Fibroblast of skin of left quadriceps (primary cell): ENCODE measurements at places on chromosomes 13 and 19.

DNA sequence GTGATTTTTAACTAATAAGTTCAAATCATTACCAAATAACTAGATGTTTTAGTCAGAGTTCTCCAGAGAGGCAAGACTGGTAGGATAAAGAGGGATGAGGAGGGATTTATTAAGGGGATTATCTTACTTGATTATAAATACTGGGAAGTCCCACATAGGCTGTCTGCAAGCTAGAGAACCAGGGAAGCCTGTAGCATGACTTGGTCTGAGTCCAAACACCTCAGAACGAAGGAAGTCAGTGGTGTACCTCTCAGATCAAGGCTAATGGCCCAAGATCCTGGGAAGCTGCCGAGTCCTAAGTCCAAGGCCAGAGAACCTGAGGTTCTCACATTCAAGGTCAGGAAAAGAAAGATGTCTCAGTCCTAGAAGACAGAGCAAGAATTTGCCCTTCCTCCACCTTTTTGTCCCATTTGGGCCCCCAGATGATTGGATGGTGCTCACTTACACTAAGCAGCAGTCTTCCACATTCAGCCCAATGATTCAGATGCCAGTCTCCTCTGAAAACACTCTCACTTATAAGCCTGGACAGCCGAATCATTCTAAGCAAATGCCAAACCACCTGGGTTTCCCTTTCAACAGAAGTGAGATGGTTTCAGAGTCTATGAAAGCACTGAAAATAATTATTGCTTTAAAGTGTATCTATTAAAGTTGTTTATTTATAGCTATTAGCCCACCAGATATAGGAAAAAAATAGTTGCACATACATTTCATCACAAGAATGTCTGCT, 1599.2 kb downstream of the OLFM4 start:
- no peak for DNase-seq

DNA sequence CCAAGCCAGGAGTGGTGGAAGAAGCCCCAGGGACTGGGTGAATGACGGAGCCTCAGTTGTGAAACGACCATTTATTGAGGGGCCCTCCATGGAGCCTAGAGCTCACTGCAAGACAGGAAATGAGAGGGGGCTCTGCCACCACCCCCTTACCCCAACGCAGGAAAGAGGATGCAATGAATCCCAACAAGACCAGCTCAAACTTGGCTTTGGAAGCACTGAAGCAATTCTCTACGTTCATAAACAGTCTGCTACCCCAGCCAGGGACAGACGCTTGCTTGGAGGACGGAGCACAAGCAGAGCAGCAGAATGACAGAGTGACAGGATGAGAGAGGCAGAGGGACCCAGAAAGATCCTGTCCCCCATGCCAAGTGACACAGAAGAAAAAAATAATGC, 1.0 kb downstream of the PRKACA start:
- DNase-seq = no peak

DNA sequence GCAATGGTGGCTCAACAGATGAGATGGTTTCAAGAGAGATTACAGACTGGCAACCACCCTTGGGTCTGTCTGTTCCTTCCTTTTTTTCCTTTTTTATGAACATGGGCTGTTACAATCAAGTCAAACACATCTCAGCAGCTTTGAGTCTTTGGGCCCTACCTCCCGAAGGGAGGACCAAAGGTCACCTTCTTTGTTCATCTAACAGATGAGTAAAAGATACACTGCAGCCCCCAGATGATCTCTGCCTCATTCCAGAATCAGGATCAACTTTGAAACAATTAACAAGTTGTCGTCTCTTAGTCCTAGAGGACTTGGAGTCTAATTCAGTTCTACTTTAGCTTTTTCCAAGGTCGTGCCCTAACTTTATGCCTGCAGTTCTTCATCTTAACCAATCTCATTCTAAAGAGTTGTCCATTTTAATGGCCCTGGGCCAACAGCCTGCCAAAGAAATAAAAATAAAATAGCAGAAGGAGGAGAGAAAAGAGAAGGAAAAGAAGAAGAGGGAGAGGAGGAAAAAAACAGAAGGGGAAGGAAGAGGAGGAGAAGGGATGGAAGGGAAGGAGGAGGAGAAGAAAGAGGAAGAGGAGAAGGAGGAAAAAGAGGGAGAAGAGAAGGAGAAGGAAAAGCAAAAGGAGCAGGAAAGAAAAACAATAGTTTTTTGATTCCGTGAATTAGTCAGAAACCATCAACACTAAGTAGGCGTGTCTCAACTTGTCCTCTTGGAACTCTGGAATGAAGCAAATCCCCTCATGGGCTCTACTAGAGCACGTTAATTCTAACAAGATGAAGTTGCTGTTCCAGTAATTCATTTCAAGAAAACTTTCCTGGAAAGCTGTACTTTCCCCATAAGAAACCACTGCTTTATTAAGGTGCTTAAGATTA, 281.2 kb downstream of the FOXO1 start:
- no peak for DNase-seq

DNA sequence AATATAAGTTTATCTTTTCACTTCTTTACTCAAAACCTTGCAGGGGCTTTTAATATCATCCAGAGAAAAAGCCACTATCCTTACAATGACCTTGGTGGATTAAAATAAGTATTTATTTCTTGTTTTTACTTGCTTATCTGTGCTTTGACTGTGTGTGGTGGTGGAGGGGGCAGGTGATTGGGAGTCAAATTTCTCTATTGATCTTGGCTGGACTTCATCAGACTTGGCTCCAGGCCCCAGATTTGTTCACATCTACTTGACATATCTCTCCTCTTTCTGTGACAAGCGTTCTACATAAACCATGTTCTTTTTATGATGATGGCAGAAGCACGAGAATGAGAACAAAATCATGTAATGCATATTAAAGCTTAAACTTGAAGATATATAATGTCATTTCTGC, 670.8 kb downstream of the PCDH17 start:
- no peak for DNase-seq

DNA sequence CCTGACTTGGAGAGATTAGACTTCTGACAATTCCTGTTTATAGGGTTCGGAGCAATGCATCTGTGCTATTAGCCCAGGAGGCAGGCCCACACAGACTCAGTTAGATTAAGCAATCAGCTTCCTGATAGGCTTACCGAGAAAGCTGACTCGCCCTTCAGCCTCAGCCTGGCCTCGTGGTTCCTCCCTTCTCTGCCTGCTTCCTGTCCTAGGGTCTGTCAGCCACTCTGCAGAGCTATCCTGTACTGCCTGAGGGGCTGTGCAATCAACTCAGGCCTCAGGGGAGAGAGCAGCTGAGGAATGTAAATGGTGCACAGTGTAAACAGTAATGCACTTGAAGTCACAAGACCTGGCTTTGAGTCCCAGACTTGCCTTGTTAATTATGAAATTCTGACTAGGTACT, 30.7 kb downstream of the HTR2A start:
- peak; percentile 26 for DNase-seq

- DNase-seq = peak; percentile 44
These were observed 11.6 kb upstream of the GPR18 start for GRCh38 chr13:99269627-99270241.

- no peak for DNase-seq
These were observed 1.7 kb upstream of the ADM5 start for GRCh38 chr19:49687566-49688316.

GRCh38 chr19:6097911-6098310, 12.4 kb downstream of the RFX2 start:
- DNase-seq = no peak

DNA sequence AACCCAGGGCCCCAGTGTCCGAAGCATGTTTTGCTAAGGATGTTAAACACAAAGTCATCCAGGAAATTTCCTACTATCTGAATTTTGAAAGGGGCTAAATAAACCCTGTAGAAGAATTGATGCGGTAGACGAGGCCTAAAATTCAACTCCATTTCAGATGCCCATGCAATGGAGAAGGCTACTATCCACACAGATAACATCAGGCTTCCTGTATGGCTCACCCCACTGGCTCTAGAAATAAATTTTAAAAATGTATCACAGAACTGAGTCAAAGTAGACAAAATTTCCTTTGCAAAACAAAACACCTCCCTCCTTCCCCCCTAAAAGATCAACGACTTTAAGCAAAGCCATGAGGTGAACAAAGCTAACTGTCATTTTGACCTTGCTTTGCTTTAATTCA, 188.4 kb downstream of the ABCC4 start:
- no peak for DNase-seq

DNA sequence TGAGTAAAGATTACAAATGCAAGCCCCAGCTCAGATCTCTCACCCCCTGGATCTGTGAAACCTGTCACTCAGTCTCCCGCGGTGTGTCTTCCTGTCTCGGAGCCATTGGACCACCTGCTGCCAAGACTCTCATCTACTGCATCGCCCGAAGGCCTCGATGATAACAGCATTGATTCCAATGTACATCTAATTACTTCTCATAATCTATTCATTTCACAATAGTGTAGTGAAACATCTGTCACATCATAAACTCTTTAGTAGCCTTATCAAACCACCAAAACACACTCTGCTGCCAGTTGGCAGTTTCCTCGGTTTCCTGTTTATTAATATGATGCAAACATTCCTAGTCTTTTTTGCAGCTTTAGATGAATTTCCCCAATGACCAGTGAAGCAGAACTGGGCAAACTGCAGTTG, 220.3 kb downstream of the POU4F1 start:
- DNase-seq = no peak

- DNase-seq = no peak
These were observed 37.7 kb downstream of the GSX1 start for GRCh38 chr13:27830010-27830409.

DNA sequence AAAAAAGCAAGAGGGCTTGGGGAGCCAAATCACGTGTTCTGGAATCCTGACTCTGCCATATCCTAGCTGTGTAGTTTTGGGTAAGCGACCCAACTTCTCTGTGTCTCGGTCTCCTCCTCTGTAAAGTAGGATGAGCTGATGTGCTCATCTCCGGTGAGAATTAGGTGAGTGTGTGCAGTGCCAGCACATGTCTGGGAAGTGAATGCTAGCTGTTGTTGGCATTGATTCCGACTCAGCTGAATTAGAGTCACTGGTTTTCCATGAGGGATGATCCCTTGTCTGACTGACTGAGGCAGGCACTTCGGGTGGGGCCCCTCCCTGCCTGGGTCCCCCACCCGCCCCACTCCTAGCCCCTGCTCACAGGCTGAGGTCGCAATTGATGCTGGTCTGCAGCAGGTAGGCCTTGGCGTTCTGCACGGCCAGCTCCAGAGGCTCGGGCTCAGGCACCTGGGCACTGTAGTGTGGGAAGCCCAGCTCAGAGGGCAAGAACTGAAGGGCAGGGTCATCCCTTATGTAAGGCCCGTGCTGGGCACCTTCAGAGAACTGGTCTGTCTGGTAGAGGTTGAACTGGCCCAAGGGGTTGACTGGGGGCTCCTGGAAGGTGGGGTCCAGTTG, 835 bp downstream of the RSPH6A start:
- DNase-seq = no peak

DNA sequence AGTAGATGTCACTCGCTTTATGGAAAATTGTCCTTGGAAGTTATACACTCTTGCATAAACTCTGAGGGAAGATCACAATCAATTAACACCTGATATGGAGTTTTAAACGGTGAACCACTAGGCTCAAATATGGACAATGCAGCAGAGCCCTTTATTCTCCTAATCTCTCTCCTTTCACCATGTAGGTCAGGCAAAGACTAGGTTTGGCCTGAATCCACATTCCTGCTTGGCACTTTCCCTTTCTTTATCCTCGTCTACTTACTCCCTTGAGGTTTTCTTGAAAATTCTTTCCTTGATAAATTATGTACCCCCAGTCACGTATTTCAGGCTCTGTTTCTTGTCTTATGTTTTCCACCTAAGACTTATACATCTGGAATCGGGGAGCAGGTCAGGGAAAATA, 751.7 kb downstream of the DACH1 start:
- DNase-seq = no peak

DNA sequence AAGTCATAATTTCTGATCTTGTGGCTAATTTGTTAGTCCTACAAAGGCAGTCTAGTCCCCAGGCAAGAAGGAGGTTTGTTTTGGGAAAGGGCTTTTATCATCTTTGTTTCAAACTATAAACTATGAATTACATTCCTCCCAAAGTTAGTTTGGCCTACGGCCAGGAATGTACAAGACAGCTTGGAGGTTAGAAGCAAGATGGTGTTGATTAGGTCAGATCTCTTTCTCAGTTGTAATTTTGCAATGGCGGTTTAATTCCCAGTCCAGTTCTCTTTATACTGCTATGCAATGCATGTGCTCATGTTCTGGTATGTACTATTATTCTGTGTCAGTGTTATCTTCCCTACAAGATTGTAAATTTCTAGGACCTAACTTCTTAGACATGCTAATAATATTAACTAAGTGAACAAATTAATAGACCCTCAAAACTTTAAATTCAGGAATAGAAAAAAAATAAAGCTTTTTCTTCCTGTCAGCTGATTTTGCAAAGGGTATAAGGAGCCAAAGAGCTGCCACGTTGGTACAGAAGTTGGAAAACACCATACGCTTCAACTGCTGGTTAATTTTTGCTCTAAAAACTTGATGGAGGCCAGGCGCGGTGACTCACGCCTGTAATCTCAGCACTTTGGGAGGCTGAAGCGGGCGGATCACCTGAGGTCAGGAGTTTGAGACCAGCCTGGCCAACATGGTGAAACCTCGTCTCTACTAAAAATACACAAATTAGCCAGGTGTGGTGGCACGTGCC, 1.3 kb upstream of the DNAJC15 start:
- peak; percentile 93 for DNase-seq

DNA sequence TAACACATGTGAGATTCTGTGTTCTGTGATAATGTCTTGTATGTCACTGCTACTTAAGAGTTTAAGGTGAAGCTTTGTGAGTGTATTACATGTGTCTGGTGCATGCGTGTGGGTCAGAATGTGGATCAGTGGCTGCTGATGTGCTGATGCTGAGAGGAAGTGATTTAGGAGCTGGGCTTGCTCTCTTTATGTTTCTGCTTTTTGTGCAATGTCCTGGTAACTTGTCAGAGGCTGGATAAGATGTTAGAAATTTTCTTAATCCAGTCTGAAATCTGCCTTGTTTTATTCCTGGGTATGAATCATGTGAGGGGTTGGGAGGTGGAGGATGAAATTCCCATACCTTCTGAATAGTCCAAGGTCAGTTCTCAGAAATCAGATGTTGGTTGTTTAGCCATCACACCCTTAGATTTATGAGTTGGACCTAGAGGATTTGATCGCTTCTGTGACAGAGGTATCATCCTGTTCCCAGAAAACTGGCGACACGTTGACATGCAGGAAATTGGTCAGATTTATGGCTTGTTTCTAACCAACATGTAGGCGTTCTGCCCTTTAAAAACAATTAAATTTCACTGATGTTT, 24.5 kb upstream of the CXCL17 start:
- DNase-seq = no peak

DNA sequence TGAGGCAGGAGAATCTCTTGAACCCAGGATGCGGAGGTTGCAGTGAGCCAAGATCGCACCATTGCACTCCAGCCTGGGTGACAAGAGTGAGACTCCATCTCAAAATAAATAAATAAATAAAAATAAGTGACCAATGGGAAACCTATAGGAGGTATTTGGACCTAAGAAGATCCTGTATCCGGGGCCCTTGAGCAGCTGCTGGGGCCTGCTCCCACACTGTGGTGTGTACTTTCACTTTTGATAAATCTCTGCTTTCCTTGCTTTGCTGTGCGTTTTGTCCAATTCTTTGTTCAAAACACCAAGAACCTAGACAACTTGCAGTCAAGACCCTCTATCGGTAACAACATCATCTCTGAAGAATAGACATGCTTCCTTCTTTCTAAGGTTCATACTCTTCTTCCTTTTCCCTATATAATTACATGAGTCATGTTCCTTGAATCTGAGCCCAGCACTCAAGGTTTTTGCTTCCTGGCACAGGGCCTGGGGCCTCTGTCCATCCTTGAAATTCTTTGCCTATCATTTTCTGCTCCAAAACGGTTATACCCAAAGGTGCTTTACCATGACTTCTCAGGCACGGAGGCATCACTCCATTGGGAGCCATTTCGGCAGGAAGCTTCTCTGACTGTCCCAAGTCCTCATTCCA, 14.2 kb upstream of the PNMA8C start:
- DNase-seq = peak; percentile 61
